Sciatic nerve (tissue), 2 donors: ENCODE measurements at places on chromosomes 3 and 15. TPM values are rescaled to one million over a fixed set of nuclear protein-coding genes. Genes with fewer than 3 reads are reported as not detected.

Gene CEMIP
- 9.9 TPM for total RNA-seq

DNA sequence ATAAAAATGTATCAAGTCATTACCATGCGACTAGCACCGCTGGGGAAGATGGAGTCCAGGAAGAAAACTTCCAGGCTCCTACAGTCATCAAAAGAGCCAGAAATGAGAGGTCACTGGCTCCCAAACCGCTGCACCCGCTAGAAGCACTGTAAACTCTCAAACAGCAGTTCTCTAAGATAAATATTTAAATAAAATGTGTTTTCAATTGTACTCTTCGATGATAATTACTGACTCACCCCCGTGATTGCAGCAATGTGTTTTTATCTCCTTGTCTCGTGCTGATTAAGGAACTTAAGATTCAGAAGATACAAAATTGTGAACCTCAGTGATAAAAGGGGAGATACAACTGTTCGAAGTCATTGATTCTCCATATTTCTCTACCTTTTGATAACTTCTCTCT, 45.8 kb upstream of the FOXP1 start:
- no peak for DNase-seq

DNA sequence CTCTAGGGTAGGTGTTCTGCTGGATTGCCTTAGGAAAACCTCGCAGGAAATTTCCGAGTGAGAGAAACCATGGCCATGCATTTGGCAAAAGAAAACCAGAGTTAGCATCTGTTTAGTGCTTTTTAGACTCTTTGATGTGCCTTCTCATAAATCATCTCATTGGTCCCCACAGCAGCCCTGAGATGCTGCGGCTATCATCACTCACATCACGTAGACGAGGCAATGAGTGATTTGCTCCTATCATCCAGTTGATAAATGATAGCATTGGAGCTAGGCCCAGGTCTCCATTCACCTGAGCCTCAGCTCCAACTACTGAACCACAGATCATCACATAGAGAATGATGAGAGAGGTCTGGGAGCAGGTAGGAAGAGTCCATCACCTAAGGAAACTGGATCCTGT, 111.1 kb downstream of the PDCD6IP start:
- no peak for DNase-seq

DNA sequence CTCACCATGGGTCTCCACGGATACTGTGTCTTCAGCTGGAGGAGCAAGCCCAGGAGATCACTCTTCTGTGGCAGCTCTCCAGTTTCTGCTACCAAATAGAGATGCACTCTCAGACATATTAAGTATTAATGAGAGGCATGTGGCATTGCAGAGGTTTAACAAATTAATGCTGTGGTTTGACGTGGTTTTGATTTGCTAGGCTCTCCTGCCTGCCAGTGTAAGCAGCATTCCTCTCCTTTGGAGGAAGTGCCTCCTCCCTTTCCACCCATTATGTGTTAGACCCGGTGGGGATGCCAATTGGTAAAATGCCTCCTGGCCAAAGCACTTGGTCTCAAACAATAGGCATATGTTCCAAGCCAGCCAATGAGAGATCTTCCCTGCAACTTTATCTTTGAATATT, 124.8 kb downstream of the MYLK start:
- no peak for DNase-seq

DNA sequence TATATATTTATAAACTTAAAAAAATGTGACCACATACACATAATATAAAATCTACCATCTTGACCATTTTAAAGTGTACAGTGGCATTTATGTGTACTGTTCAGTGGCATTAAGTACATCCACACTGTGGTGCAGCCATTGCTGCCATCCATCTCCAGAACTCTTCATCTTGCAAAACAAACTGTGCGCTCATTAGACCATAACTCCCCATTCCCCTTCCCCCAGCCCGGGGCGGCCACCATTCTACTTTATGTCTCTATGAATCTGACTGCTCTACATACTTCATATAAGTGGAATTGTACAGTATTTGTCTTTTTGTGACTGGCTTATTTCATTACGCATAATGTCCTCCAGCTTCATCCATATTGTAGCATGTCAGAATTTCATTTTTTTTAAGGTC, 47.8 kb downstream of the CTXND1 start:
- DNase-seq, result no peak
